Spleen (tissue), 13 donors: ENCODE measurements at places on chromosomes 2 and 18. TPM values are rescaled to one million over a fixed set of nuclear protein-coding genes. Genes with fewer than 3 reads are reported as not detected.
A peak's percentile ranks its signal among the peaks of the same experiment; 100 is the strongest.

Gene KIAA2012
- not detected for total RNA-seq

Gene APCDD1
- total RNA-seq, result 9.6 TPM

DNA sequence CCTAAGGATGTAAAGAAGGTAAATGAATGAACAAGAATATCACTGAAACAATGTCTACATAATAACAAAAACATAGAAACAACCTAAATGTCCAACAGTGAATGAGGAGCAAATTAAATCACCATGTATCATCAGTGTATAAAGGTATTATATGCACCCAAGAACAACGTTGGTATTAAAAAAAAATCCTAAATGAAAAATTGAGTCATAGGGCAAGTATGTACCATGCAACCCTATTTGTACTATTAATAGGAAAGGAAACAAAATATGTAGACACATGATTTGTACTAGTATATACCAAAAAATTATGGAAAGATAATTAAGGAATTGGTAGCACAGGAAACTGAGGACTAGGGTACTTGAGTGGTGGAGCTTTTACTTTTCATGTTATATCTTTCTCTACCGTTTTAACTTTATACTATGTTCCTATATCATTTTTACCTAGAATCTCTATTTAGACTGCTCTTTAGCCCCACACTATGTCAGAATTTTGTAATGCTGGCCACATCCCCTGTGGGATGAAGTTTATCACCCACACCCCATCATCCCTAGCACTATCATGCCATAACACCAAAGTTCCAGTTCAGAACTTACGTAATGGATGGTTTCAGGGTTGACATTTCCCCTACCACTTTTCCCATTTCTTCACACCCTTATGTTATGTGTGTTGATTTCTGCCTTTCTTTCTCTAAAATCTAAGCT is 25.6 kb downstream of the IKZF2 start:
- no peak overlapping the region for H3K27ac ChIP-seq
- H3K4me1 ChIP-seq, result peaks cover 4% of the 10 kb centered on the region
- no peaks in the 10 kb centered on the region for H3K27me3 ChIP-seq
- H3K4me3 ChIP-seq, result no peak overlapping the region

GRCh38 chr2:173048897-173049661 is 26.6 kb upstream of the MAP3K20 start:
- H3K36me3 ChIP-seq, result no peaks in the 10 kb centered on the region
- H3K27me3 ChIP-seq, result no peaks in the 10 kb centered on the region
- no peak overlapping the region for H3K27ac ChIP-seq
- no peaks in the 10 kb centered on the region for H3K4me1 ChIP-seq
- DNase-seq, result no peak

DNA sequence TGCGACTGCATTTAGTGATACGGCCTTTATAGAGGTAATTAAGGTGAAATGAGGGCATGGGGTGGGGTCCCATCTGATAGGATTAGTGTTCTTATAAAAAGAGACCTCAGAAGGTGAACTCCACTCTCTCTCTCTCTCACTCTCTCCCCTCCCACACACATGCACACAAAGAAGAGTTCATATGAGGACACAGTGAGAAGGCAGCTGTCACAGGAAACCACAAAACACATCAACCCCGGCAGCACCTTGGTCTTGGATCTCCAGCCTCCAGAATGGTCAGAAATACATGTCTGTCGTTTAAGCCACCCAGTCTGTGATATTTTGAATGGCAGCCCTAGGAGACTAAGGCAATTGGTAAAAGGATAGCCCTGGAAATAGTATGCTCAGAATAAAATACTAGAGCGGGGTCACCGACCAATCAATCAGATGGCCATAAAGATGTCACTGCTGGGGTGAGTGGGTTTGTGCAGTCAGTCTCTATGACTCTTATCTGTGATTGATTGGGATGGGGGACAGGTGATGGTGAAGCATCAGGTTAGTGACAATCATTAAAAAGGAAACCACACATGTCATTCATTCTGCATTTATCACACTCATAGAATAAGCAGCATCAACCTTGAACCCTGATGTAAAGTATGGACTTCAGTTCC is 118.9 kb upstream of the POU3F3 start:
- no peaks in the 10 kb centered on the region for H3K4me1 ChIP-seq
- DNase-seq, result no peak
- H3K27me3 ChIP-seq, result no peaks in the 10 kb centered on the region
- no peak overlapping the region for H3K4me3 ChIP-seq
- no peaks in the 10 kb centered on the region for H3K36me3 ChIP-seq

Gene PSMG2
- total RNA-seq, result 78.5 TPM

Gene ADI1
- 66.9 TPM for total RNA-seq

GRCh38 chr18:8036551-8036950 is 469.4 kb downstream of the PTPRM start:
- no peaks in the 10 kb centered on the region for H3K27me3 ChIP-seq
- H3K36me3 ChIP-seq, result no peaks in the 10 kb centered on the region
- H3K4me1 ChIP-seq, result no peaks in the 10 kb centered on the region
- no peak overlapping the region for H3K4me3 ChIP-seq
- no peak for DNase-seq

Gene FBXO48
- 1.2 TPM for total RNA-seq

Gene ZAP70
- 81.3 TPM for total RNA-seq

DNA sequence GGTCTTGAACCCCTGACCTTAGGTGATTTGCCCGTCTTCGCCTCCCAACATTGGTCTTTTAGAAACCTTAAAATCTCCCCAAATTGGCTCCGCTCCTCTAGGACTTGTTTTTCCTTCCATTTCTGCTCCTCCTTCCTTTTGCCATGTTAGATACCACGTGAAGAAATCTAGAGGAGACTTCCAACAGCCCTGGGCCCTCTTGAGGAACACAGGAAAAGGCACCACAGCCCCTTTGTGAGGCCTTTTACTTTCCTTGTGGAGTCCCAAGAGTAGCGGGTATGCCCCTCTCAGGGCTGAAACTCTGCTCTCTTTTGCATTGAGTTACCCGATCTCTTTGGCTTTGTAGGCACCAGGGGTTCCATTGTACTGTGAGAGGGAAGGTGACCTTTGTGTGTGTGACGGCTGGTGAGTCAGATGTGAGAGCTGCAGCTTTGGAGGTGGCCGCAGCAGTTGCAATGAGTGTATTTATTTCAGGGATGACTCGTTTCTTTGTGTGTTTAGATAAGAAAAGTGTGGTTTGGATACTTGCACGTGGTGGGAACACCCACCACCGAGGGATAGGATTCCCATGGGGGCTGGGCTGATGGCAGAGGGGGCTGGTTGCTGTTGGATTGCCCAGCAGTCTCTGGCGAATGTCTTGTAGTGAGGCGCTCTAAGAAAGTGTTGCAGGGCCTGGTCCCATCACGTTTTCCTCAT is 218.4 kb upstream of the HS6ST1 start:
- no peaks in the 10 kb centered on the region for H3K4me1 ChIP-seq
- peak; percentile 24 for DNase-seq
- H3K36me3 ChIP-seq, result no peaks in the 10 kb centered on the region
- no peaks in the 10 kb centered on the region for H3K27me3 ChIP-seq
- H3K4me3 ChIP-seq, result no peak overlapping the region
- H3K27ac ChIP-seq, result no peak overlapping the region

DNA sequence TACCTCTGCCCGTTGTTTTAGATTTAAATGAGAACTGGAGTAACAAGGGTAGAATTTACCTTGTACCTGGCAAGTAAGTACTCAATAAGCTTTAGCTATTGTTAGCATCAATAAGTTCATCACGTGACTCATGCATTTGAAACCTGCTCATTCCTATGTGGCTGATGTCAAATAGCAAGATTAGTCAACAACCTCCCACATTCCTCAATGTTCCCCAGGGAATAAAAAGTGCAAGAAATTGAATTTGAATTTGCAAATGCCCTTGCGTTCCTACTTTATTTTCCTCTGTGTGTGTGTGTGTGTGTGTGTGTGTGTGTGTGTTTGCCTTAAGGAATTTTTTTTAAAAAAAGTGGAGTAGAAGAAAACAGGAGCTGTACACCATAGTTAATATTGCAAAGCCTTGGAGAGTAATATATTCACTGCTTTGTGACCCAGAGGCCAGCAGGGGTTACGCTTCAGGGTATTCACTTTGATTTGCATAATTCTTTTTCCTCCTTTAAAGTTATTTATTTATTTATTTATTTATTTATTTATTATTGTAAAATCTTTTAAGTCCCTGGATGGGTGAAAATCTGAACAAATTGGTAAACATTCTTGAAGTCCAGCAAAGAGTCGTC is 43.9 kb upstream of the DNAH7 start:
- no peaks in the 10 kb centered on the region for H3K36me3 ChIP-seq
- no peak overlapping the region for H3K4me3 ChIP-seq
- H3K27me3 ChIP-seq, result no peaks in the 10 kb centered on the region
- H3K4me1 ChIP-seq, result peaks cover 10% of the 10 kb centered on the region

- H3K27me3 ChIP-seq, result no peaks in the 10 kb centered on the region
- DNase-seq, result no peak
- H3K27ac ChIP-seq, result no peak overlapping the region
- H3K36me3 ChIP-seq, result no peaks in the 10 kb centered on the region
- H3K4me3 ChIP-seq, result no peak overlapping the region
Measured at GRCh38 chr18:13278062-13278630, 59.6 kb downstream of the LDLRAD4 start.

GRCh38 chr2:120441744-120442471 is 96.0 kb downstream of the INHBB start:
- peak; percentile 66 for DNase-seq
- peaks cover 9% of the 10 kb centered on the region for H3K4me1 ChIP-seq
- no peak overlapping the region for H3K4me3 ChIP-seq
- H3K27ac ChIP-seq, result no peak overlapping the region
- H3K27me3 ChIP-seq, result peaks cover 70% of the 10 kb centered on the region

GRCh38 chr2:110116033-110116710 is 550 bp upstream of the MALL start:
- H3K27ac ChIP-seq, result no peak overlapping the region
- no peaks in the 10 kb centered on the region for H3K36me3 ChIP-seq
- H3K27me3 ChIP-seq, result peaks cover 17% of the 10 kb centered on the region

GRCh38 chr2:231743376-231744116 is 35.2 kb downstream of the PTMA start:
- H3K36me3 ChIP-seq, result peaks cover 7% of the 10 kb centered on the region
- no peak overlapping the region for H3K4me3 ChIP-seq
- no peak overlapping the region for H3K27ac ChIP-seq
- no peak for DNase-seq
- no peaks in the 10 kb centered on the region for H3K4me1 ChIP-seq

- H3K4me1 ChIP-seq, result peaks cover 92% of the 10 kb centered on the region
- no peaks in the 10 kb centered on the region for H3K36me3 ChIP-seq
Measured at GRCh38 chr2:11750422-11750821, 4.0 kb downstream of the LPIN1 start.

DNA sequence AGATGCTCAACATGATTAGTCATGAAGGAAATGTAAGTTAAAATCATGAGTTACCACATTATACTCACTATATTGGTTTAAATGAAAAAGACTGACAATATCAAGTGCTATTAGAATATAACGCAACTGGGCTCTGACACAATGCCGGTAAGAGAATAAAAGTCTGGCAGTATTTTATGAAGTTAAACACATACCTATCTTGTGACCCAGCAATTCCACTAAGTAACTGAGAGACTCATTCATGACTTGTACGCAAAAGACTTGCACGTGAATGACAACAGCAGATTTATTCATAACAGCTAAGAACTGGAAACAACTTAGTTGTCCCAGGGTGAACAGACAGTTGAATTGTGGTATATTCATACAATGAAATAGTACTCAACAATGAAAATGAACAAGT is 342.1 kb downstream of the SLC4A3 start:
- no peak for DNase-seq
- no peak overlapping the region for H3K27ac ChIP-seq
- H3K27me3 ChIP-seq, result no peaks in the 10 kb centered on the region

DNA sequence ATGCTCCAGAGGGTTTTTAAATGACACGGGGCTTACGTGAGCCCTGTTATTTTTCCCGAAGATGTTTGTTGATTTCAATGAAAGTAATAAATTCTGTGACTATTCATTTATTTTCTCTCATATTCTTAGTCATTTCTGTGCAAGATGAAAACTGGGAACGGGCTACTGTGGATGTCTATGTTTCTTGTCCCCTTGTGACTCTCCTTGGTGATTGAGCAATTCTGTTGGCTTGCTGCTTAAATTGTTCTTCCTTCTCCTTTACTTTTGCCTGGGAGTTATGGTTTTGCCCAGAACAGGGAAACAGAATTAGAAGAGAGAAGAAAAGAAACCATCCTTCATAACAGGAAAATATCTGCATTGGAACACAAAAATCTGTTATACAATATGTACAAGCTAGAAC is 508.2 kb upstream of the DSEL start:
- no peak overlapping the region for H3K27ac ChIP-seq
- DNase-seq, result no peak

- no peak for DNase-seq
- peaks cover 65% of the 10 kb centered on the region for H3K4me1 ChIP-seq
- H3K4me3 ChIP-seq, result peak overlapping the region; percentile 89
Measured at GRCh38 chr2:138504546-138505235, 3.1 kb downstream of the SPOPL start.

Gene CAPN14
- total RNA-seq, result 0.26 TPM
